ENCODE measurements at places on chromosomes 4 and X.

DNA sequence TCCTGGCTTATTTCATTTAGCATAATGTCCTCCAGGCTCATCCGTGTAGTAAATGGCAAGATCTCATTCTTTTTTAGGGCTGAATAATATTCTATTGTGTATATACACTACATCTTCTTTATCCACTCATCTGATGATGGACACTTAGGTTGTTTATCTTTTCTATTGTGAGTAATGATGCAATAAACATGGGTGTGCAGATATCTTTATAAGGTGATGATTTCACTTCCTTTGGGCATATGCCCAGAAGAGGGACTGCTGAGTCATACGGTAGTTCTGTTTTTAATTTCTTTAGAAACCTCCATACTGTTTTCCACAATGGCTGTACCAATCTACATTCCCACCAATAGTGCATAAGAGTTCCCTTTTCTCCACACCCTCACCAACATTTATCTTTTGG is 317.6 kb upstream of the CNKSR2 start:
- DNase-seq = no peak

GRCh38 chr4:100414016-100414790 is 103.6 kb downstream of the EMCN start:
- no peak for DNase-seq

- DNase-seq = no peak
These were observed 184.1 kb upstream of the NDP start for GRCh38 chrX:44157283-44157682.

DNA sequence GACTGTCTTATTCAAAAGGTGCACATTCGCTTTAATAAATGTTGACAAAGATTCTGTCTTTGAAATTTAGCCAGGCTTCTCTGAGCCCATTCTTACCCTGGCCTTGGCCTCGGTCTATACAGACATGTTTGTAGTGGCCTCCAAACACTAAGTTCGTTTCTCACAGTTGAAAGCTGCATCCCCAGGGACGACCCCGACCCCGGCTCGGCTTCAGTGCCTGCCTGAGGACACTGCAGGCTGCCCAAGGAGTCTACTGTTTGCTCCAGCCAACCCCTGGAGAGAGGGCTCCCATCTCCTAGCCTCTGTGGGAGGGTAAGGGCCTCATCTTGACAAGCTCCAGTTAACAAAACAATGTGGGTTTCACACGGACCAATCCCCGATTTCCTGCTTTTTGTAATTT is 390.6 kb upstream of the ZFP42 start:
- DNase-seq = no peak

GRCh38 chr4:156672492-156673305 is 298.9 kb downstream of the PDGFC start:
- no peak for DNase-seq

- DNase-seq = no peak
These were observed 102.2 kb downstream of the SLC2A9 start for GRCh38 chr4:9919047-9919446.

DNA sequence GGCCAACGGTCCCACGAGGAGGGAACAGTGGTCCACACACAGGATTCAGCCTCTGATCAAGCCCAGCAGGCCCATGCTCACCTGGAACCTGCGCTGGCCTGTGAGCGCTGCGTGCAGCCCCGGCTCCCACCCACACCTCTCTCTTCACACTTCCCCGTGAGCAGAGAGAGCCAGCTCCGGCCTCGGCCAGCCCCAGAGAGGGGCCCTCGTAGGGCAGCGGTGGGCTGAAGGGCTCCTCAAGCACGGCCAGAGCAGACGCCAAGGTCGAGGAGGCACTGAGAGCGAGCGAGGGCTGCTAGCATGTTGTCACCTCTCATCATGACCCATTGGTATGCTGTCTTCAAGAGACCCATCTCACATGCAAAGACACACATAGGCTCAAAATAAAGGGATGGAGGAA is 83.0 kb upstream of the FMR1 start:
- DNase-seq = no peak

GRCh38 chr4:89161841-89162240 is 50.5 kb downstream of the TIGD2 start:
- DNase-seq = no peak

- DNase-seq = no peak
These were observed 96.3 kb upstream of the ENPP6 start for GRCh38 chr4:184313702-184314659.

DNA sequence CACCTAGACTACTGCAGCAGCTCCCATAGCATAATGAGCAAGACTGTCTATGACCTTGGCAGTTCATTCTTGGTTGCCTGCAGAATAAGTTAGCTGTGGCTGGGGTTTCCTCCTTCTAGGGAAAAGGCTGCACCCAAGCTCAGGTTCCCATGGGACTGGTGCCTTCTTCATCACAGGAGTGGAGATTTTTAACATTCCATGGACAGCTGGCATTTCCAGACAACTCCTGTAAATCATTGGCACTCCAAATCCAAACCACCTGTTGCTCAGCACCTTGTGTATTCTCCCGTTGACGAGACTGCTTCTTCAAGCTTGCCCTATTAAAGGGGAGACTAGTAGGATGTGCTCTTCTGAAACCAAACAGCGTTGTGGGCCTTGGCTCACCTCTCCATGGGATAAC is 7.8 kb upstream of the NUP54 start:
- DNase-seq = no peak

GRCh38 chr4:52202251-52202779 is 151.2 kb downstream of the SPATA18 start:
- no peak for DNase-seq

DNA sequence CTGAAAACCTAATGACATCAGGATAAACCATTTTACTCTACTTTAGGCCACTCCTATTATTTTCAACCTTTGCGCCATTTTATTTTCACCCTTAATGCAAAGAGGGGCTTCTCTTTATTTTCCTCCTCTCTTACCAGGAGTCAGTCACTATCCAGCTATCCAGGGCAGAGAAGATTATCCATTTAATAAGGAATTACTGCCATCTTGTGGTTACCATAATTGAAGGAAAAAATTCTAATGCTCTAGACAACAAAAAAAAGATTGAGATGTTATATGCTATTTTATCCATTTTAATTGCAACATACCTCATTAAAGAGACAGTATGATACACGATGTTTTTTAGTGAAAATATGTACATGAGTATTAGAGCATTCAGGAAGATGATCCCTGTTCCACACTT is 514.5 kb upstream of the FAM241A start:
- peak; percentile 21 for DNase-seq

DNA sequence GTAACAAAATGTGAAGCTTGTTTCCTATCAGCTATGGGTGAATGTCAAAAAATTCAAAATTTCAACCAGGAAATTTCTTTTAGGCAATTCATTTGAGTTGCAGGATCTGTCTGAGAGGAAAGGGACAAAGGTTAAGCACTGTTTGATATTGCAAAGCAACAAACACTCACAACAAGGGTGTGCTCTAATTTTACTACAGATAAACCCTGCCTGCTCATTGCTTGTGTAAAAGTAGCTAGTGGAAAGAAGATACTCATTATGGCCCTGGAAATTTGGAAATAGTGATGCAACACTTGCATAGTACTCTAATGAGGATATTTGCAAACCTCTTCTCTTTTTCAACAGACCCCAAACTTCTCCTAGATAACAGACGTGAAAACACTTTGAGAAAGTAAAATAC is 27.1 kb downstream of the FAM47E start:
- DNase-seq = no peak

DNA sequence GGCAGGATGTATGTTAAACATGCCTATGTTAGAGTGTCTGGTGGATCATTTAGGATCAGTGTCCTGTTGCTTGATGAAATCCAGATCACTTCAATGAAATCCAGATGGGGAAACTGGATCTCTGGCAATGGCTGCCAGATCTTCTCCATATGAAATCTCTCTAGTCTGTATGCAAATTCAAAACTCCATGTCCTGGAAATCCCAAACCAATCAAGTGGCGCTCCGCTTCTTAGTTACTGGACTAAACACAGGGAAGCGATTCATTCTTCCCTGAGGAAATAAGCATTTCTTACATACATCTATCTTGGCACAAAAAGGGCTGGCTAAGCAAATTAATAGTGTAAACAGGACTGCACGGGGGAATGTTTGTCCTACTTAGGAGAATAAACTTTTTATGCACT is 94.9 kb downstream of the HDAC8 start:
- DNase-seq = peak; percentile 9

GRCh38 chr4:56465599-56466295 is 1.7 kb upstream of the SRP72 start:
- no peak for DNase-seq

GRCh38 chr4:8218371-8219031 is 19.4 kb downstream of the SH3TC1 start:
- no peak for DNase-seq

GRCh38 chrX:68534691-68535090 is 35.8 kb downstream of the YIPF6 start:
- no peak for DNase-seq

DNA sequence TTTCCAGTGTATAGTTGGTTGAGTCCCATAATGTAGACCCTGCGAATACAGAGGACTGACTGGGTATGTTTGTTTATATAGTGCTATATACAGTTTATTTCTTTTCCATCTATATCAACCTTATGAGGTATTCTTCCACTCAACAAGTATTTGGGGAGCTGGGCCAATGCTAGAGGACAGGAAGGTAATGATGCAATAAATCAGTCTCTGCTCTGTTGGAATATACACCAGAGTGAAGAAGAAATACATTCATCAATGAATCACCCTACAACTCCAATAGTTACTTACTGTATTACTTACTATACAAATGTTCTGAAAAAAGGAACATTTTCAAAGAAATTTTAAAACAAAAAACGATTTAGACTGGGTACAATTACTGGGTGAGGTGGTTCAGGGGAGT is 2.1 kb upstream of the ARSJ start:
- no peak for DNase-seq

DNA sequence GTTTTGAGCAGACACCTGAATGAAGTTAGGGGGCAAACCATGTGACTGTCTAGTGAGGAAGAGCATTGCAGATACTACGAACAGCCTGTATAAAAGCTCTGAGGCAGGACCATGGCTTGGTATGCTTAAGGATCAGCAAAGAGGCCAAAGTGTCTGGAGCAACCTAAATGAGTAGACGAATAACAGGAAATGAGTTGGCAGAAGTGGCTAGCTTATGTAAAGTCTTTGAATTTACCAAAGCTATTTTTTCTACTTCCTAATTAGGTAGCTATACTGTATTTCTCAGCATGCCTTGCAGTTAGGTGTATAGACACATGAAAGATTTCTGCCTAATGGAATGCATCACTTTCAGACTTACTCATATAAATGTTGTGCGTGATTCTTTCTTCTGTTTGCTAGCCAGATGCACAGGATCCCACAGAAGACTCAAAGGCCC is 9.3 kb upstream of the GPRIN3 start:
- no peak for DNase-seq

DNA sequence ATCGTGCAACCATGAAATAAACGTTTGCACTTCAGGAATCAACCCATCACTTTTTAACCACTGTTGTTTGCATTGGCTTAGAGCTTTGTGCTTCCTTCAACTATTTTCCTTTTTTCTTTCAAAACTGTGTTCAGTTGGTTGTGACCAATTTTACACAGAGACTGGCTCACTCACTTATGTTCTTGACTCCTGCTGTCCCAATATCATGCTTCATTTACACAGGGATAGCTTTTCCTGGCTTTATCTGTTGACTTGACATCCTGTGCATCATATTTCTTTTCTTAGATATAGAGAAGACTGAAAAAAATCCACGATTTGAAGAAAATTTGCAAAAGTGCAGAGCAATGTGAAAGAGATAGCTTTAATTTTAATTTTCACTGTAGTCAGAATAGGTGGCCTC is 38.8 kb downstream of the REPS2 start:
- no peak for DNase-seq

GRCh38 chrX:155751131-155751530 is 130.0 kb upstream of the VAMP7 start:
- DNase-seq = no peak

- DNase-seq = no peak
These were observed 505.0 kb downstream of the CENPC start for GRCh38 chr4:67040315-67040714.

DNA sequence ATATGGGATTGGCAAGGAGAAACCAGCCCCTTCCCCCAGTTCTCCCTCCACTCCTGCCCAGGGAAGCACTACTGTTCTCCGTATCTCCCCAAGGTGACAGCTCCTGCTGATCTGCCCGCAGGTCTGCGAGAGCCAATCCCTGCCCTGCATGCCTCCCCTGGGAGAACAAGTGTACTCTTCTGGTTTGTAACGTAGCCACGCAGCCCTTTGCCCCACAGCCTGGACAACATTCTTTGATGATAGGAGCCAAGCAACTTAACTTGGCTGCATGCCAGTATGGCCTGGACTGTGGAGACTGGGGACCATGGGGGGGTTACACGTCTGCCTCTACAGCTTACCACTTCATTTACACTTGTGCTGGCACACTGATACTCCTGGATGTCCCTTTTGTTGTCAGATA is 2.0 kb downstream of the STBD1 start:
- DNase-seq = no peak

- DNase-seq = no peak
These were observed 80.2 kb downstream of the GRIA2 start for GRCh38 chr4:157300701-157301100.

DNA sequence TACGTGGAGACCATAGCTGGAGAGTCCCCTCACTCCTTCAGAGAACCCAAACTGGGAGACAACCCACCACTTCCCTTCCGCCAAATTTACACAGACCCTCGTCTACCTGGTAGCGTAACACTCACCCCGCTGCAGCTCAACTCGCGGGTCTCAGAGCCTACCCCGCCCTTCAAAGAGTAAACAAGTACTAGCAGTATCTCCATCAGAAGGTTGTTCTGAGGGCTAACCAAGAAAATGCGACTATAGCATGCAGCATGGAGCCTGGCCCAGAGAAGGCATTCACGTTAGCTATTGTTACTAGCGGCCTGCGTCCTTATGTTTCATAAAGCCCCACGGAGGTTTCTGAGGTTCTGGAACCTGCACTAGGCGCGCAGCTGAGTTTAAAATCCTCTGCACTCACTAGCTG is 531 bp upstream of the MANBA start:
- no peak for DNase-seq

- no peak for DNase-seq
These were observed 126.5 kb downstream of the QDPR start for GRCh38 chr4:17385403-17385802.

DNA sequence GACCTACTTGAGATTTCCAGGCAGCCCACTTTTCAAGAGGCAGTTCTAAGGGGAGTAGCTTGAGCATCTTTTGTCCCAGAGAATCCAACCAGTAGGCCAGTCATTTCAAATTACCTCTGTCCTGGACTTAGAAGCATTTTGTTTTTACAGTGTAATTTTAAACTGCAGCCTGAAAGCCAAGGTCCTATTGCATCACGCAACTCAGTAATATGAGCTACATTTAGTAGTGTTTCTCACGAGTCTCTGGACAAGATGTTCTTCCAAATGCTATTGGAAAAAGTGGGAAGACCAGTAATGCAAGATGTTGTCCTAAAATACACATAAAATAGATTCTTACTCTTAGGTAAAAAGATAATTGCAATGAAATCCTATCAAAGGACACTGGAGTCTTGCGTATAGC is 182.5 kb upstream of the ARX start:
- DNase-seq = no peak
